ENCODE measurements at places on chromosomes 5 and 9.

DNA sequence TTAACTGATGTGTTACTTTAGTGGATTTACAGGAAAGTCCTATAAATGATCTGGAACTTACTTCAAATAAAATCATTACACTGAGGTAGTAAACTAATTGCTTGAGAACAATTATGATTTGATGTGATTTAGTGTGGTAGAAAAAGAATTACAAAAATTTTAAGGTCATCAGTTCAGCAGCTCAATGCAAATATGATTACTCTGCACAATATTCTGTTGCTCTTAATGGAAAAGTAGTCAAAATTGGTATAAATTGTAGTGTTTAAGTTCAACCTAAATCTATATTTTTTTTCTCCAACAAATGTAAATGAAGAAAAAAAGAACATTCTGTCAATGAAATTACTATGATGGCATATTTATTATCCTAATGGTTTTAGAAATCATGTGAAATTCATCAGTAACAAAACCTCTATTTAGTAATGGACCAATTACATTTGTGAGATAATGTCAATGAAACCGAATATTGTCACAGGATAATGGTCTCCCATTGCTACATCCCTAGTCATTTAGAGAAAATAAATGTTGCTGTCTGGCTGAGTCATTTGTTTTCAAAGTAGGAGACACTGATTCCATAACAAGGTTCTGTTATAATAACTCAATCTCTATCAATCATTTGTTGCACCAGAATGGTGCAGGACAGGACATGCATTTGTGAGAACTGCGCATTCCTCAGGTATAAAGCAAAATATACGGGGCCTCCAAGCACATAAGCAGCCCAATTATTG is 177.1 kb downstream of the NFIB start:
- DNase-seq: no peak

DNA sequence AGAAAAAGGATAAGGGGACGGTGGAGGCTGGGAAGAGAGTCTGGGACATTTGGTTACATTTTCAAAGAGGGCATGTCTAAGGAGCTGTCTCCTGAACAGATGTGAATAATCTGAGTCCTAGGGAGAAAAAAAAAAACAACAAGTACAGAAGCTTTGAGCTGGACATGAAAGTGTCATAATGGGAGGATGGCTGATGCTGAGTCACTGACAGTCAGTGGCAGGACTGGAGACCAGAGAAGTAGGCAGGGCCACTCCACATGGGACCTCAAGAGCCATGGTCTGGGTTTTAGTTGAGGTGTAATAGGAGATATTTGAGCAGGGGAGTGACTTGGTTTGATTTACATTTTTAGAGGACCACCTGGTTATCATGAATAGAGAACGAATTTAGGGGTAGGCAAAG is 70.6 kb downstream of the DPYSL3 start:
- no peak for DNase-seq

- peak; percentile 89 for DNase-seq
These were observed 804 bp upstream of the IL17B start for GRCh38 chr5:149379818-149380374.

GRCh38 chr5:62017092-62017491 is 288.9 kb upstream of the KIF2A start:
- no peak for DNase-seq

GRCh38 chr9:93379051-93379450 is 72.4 kb upstream of the FAM120A start:
- DNase-seq: no peak

GRCh38 chr9:107137495-107138202 is 145.4 kb upstream of the RAD23B start:
- DNase-seq: no peak

- DNase-seq: no peak
These were observed 49.9 kb downstream of the JMY start for GRCh38 chr5:79285833-79286232.

- no peak for DNase-seq
These were observed 76.0 kb downstream of the ANKRD33B start for GRCh38 chr5:10639846-10640368.

DNA sequence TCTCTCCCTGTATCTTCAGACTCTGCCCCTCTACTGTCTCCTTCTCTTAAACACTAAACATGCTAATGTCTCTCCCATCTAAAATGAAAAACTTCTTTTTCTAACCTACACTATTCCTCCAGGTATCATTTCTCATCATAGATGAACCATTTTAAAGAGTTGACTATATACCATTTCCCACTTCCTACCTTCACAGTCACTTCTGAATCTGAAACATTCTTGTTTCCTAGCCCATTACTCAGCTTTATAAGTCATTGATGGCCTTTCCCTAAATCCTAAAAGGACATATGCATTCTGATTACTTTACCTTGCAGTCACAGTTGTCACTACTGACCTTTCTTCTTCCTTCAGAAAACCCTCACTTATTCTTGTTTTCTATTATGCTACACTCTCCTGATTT is 118.2 kb downstream of the SSBP2 start:
- no peak for DNase-seq

- peak; percentile 33 for DNase-seq
These were observed 17.6 kb upstream of the FCHO2 start for GRCh38 chr5:72938206-72938605.

DNA sequence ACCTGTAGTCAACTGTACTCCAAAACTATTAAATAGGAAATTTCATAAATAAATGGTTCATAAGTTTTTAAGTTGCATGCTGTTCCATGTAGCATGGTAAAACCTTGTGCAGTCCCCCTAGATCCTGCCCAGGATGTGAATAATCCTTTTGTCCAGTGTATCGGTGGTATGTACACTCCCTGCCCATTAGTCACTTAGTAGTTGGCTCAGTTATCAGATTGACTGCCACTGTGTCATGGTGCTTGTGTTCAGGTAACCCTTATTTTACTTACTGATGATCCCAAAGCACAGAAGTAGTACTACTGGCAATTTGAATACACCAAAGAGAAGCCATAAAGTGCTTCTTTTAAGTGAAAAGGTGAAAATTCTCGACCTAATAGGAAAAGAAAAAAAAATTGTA is 134.2 kb downstream of the RNF180 start:
- DNase-seq: no peak

- DNase-seq: no peak
These were observed 3.8 kb downstream of the LHFPL2 start for GRCh38 chr5:78644741-78645300.

DNA sequence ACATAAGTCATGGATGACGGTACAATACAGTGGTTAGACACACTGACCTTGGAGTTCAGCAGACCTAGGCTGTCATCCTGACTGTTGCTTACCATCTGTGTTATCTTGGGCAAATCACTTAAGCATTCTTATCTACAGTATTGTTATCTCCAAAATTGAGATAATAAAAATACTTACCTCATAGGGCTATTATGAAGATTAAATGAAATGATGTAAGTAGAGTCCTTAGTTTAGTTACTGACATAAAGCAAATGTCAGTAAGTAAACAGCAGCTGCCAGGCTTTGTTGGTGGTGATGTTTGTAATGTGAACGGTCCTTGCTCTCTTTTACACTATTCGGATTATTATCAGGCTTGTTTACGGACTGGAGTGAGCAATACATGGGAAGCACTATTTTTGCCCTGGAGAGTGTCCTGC is 107.3 kb upstream of the DPYSL3 start:
- no peak for DNase-seq

DNA sequence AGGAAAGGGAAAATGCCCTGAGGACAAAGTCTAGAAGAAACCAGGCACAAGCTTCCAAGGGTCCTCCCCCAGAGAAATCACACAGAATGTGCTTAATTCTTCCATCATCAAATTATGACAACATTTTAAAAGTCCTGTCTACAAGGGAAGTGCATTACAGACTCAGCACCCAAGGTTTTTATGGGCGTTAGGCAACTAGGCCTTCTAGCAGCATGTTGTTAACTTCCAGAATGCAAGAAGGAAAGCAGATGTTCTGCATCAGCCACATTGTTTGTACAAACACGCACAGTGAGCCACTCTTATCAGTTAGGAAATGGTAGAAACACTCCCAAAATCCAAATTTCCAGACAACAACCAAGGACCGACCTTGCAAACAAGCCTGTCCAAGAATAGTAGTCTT is 26.5 kb downstream of the SMC5 start:
- DNase-seq: no peak

DNA sequence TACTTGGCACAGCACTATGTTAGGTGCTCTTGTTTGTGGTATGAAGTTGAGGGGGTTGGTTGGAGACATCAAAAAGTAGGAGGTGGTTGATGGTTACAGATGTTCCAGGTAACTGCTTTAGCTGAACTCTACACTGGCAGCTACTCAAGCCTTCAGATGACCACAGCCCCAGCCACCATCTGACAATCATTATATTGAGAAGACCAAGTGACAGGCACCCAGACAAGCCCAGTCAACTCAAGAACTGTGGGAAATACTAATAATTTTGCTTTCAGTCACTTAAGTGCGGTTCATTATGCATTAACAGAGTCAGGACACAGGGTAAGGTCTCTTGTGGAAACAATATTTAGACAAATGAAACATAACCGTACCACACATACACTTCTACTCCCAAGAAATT is 38.9 kb upstream of the SLIT3 start:
- DNase-seq: no peak

DNA sequence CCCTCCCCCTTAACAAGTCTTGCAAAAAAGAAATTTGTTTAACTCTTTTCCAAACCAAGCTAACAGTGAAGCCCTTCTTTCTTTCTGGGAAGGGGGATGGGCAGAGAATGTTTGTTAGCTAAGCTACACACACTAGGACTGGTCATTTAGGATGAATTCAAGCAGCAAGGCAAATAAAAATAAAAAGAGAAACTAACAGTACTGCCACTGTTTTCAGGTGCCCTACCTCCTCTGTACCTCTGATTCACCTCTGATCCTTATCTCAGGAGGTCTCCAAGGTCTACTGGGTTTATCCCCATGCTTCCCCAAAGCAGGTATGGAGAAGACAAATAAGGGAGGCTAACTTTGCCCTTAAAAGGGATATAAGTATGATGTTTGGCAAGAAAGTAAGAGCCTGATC is 52.9 kb downstream of the ELL2 start:
- peak; percentile 22 for DNase-seq

DNA sequence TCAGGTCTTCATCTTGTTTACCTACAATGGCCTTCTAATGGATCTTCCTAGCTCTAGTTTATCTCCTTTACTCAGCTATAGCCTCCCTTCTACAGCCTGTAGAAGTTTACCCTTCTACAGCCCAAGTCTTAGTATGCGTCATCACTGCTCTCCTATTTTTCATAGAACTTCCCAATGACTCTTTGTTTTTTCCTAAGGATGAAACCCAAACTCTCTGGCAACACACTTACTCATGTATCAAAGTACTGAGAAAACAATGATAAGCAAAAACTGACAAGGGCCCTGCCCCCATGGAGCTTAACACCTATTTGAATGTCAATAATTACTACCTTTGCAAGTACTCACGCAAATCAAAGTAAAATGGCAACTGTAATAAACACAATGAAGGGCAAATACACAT is 33.7 kb downstream of the LEAP2 start:
- DNase-seq: no peak

DNA sequence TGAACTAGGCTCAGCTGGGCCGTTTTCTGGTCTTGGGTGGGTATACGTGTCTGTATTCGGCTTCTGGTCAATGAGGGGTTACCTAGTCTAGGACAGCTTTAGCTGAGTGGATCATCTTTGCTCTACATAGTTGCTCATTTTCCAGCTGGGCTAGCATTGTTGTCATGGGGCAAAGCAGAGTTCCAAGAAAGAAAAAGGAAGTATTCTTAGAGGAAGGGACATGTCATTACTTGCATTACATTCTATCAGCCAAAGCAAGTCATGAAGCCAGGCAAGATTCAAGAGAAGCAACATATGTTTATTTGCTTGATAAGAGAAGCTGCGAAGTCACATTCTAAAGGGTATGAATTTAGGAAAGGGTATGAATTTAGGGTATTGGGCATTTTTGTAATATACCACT is 396.5 kb downstream of the ZNF608 start:
- DNase-seq: no peak

DNA sequence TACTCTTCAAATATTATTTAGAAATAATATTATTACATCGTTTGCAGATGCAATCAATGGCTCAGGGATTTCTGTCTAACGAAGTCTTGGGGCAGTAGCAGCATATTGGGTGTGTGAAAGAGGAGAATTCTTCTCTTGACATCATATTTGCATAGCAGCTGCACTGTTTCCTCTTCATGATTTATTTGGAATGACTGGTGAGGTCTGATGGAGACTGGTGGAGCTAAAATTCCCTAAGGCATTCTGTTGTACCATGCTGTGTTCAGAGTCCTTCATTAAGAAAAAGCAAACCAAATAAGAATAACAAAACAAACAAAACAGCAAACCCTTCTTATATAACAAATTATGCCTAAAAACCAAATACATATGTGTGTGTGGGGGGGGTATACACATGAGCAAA is 177.6 kb downstream of the DIRAS2 start:
- DNase-seq: no peak

GRCh38 chr5:40605295-40605958 is 74.3 kb upstream of the PTGER4 start:
- no peak for DNase-seq

GRCh38 chr5:170629566-170630175 is 125.9 kb downstream of the KCNIP1 start:
- DNase-seq: no peak

DNA sequence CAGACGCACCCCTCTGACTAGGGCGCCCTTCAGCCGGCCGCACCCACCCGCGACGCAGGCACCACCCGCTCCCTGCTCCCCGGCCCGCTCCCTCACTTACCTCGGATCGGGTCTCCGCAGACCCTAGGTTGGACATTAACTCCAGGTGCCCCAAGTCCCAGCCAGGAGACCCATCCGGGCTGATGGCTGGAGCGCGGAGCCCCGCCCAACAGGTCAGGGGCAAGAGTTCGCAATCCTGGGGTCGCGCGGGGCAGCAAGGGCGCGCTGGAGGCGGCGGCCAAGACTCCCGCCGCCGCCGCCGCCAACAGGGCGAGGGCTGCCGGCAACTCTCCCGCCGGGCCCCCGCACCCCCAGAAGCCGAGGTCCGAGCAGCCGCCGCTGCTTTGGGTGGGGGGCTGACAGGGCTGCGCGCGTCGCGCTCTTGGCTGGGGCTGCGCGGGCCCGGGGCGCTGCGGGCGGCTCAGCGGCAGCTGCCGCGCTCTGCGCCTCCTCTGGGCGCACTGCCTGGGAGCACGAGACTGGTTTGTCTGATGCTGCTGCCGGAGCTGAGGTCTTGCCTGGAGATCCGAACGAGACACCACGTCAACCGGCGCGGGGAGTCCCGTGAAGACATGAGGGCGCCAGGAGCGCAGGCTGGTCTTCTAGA is at the start of gene GDNF:
Gene GDNF, minus strand, starts transcription at position 635 of the 646 bp plus-strand sequence. CDS start 5,245 bp downstream, outside the sequence.
- peak; percentile 27 for DNase-seq

GRCh38 chr9:133210202-133210532 is 1.1 kb upstream of the OBP2B start:
- no peak for DNase-seq

GRCh38 chr5:156128026-156128425 is 198.9 kb upstream of the SGCD start:
- DNase-seq: no peak

DNA sequence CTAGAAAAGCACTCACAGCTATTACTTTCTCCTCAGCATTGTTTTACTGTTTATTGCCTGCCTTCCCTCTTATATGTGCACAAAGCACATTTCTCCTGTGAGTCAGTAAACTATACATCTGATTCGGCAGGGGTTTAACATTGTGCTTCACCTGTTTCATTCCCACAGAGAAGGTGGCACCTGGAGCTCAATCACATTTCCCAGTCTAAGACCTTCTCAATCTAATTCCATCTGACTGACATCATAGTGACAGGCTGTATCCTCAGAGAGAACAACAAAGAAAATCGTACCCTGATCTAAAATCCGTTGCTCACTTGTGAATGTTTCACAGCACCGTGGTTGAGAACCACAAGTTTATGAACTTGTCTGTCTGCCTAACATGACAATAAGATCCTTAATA is 92.4 kb upstream of the CAST start:
- DNase-seq: no peak

- no peak for DNase-seq
These were observed 16.7 kb downstream of the GDA start for GRCh38 chr9:72165821-72166547.

All from kidney (tissue), 22 donors.